Stimulated activated CD8-positive, alpha-beta memory T cell treated with anti-CD3 and anti-CD28 coated beads, Interleukin-4, amount 100 ng/mL, for 24 hours (primary cell): ENCODE measurements at places on chromosomes 6 and 20.

DNA sequence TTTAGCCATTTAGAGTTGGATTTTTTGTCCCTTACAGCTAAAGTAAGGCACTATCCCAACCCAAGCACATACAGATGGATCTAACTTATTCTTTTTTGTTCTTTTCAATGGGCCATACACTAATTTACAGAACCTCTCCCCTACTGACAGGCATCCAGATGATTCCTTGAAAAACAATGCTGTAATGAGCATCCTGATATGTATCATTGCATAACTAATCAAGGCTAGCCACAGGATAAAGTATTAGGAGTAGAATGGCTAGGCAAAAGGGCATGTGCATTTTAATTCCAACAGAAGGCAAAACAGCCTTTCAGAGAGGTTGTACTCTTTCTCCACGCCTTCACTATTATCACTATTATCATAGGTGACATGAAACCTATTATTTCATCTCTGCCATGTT is 54.1 kb downstream of the ELOVL5 start:
- DNase-seq, result no peak

GRCh38 chr6:111306104-111306888 is 176.7 kb downstream of the REV3L start:
- DNase-seq, result no peak

GRCh38 chr6:167686204-167686893 is 140.4 kb upstream of the AFDN start:
- no peak for DNase-seq

DNA sequence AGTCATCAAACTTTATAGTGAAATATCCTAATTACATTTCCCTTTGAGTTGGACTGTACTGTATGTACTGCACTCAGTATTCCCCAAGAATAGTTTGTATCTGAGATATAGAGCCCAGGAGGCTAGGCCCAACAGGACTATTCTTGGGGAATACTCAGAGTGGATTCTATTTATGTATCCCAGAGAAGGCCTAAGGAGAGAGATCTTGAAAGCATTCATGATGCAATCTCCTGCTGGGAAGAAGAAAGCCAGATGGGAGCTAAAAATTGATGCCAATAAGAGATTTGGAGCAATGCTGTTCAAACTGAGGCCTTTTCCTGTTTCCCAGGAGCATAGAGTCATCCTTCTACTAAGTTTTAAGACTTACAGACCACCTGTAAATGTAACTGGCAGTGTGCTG is 452.1 kb upstream of the PLCB4 start:
- no peak for DNase-seq

GRCh38 chr6:14584450-14584849 is 466.9 kb downstream of the CD83 start:
- DNase-seq, result no peak

DNA sequence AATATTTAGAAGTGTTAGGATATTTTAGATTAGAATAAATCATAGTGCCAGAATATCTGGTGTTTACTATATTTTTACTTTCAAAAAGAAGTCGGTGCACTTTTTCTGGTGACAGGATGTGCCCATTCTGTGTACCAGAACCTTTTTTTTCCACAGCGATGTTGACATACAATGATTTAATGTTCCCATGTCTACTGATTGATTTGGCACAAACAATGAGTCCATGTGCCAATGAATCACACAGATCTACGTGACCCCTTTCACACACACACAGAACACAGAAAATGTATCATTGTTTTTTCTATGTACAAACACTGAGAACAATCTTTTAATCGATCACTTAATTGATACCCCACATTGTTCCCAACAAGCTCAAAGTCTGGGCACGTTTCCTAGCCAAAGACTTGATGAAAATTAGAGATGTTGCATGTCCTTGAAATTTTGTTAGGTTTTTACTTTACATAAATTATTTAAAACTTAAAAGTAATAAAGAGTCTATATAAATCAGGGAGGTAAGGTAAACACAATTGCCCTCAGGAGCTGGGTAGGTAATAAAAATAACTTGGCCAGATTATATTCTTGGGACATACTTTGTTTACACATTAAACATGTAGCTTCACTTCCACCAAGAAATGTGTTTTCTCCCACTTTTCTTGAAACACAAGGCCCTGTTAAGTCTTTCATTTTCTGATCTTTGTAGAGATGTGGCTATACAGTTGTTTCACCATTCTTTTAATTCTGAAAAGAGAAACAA is 36.4 kb upstream of the SOX4 start:
- no peak for DNase-seq

DNA sequence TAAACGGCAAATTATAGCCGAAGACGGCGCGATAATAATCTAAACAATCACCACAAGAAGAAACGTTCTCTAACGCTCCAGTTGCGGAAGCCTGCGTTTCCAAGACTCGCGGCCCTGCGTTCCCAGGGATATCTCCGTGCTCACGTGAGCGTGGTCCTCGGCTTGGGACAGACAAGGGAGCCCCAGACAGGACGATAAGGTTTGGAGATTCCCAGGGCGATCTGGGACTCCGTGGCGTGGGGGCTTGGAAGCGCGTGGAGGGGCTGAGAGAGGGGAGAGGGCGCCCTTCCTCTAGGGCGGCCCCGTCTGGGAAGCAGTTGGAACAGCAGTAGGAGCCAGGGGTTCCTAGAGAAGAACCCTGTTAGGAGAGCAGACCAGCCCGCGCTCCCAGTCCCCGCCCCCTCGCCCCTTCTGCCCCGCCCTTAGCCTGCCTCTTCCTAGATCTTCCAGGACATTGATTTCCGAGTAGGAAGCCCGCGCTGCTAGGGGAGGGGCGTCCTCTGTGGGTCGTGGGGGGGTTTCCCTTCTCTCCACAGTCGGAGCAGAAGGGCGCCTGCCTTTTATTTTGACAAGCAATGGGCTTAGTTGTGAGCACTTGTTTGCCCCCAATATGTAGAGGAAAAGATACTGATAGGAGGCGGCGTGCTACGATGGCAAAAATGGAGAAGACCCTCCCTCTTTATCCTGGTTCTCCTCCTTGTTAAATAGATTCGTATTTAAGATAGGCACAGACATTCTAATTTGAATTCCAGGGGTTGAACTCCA is 10.6 kb downstream of the NRN1 start:
- DNase-seq, result no peak

DNA sequence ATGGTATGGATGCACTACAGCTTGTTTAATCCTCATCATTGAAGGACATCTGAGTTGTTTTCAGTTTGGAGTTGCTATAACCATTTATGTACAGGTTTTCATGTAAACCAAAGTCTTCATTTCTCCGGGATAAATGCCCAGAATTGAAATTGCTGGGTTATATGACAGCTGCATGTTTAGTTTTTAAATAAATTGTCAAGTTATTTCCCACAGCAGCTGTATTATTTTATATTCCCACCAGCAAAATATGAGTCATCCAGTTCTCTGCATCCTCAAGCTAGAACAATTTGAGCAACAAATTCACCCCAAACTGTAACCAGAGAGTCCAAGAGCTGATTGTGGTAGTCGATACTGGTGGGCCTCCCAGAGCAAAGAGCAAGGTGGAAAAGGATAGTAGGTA is 161.0 kb upstream of the PRND start:
- DNase-seq, result no peak

GRCh38 chr20:41443691-41444090 is 77.1 kb upstream of the EMILIN3 start:
- no peak for DNase-seq

DNA sequence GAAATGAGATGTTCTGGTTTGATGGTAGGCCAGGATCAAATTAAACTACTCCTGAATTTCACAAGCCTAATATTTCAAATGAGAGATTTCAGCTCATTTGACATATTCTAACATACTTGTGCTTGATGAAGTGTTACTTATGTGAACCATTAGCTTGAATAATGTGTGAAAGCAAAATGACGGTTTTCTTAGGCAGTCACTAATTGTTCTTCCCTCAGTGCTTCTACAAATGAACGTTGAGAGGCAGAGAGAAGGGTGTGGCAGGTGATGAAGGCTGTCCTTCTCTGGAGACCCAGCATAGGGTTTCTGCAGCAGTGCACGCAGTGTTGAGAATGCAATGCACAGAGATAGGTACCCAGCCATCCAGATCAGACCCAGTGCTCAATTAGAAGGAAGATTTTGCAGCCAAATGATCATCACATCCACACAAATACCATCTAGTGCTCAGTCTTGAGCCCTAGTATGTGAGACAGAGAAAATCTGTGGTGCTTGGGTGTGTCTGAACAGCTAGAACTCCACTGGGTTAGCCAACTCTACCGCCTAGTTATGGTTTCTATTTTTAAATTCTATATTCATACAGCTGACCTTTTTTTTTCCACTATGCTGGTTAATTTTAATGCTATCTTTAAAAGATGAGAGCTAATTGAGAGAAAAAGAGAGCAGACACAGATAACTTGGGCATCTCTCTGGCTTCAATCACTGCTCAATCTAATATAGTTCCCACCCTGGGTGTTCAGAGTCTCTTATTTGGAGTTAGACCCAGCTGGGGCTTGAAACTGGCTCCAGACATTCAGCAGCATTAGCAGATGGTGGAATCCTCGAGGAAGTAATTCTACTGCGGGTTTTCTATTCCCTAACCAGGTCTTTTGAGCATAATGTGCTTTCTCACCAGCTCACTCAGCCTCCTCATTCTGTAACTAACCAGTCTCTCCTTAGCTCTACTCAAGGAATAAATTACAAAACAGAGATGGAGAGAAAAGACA is 4.4 kb upstream of the MYLIP start:
- DNase-seq, result no peak

DNA sequence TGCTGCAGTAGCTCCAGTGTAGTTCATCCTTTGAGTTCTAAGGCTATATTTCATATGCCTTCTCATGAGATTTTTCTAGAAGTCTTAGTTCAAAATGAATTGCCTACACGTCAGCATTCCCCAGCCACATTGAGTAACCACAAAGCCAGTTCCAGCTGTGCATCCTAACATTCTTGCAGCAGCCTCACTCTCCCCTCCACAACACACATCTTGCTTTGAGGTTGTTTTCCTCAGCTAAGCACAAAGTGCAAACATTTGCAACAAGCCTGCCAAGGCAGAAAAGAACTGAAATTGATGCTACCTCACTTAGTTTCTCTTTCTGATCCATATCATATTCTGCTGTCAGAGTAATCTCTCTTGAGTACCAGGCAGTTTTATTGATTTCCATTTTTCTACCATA is 160.7 kb upstream of the KCNQ5 start:
- no peak for DNase-seq

DNA sequence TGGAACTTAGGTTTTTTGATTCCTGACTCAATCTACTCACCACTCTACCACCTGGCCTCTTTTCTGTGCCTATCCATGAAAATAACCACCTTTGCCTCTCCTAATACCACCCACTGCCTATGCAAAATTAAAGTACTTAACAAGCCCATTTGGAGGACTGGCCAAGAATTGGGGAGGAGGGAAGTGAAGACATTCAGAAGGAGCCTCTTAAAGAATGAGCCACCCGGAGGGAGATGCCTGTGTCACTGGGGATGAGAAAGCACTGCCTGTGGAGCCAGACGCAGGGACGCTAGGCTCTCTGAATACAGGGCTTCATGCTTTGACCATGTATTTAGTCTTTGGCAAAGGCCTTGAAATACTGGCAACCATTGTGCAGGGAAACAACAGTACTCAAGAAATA is 40.0 kb upstream of the MRPS10 start:
- DNase-seq, result no peak

DNA sequence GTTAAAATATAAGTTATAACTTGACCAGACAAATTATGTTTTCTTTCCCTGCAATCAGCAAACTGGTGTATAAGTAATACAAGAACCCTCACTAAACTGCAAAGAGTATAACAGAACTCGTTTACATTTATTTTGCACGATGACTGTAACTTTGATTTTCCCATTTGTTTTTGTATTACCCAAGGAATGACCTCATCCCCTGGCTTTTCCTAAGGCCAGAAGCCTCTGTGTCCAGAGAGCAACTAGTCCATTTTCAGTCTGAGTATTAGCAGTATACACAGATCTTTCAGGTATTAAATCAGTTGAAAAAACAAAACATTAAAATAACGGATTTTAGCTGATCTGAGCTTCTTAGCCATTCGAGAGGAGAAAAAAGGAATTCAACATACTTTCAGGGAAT is 17.2 kb downstream of the COL19A1 start:
- DNase-seq, result no peak

GRCh38 chr6:13331516-13332348 is 3.4 kb upstream of the TBC1D7 start:
- no peak for DNase-seq

- no peak for DNase-seq
Observed at GRCh38 chr6:93515736-93516135, 96.4 kb upstream of the EPHA7 start.

DNA sequence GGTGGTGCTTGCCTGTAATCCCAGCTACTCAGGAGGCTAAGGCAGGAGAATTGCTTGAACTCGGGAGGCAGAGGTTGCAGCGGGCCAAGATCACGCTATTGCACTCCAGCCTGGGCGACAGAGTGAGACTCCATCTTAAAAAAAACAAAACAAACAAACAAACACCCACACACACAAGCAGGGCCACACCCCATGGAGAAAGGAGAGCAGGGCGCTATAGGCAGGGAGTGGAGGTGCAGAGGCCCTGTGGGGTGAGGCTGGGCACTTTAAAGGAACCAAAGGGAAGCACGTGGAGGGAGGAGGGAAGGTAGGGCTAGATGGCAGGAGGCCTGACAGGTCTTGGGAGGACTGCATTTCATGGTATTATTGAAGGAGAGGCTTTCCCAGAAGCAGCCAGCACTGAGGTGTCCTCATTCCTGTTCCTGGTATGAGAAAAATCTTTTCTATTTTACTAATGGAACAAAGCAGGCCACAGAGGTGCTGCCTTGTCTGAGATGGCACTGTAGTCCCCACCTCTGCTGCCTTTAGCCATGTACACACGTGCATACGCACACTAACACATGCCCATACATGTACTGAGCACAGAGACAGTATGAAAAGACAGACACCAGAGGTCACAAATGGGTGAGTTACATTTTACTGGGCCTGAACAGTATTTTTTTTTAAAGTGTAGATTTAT is 44.0 kb downstream of the BCAS4 start:
- no peak for DNase-seq

GRCh38 chr6:15255481-15255880 is 9.6 kb downstream of the JARID2 start:
- DNase-seq, result no peak

DNA sequence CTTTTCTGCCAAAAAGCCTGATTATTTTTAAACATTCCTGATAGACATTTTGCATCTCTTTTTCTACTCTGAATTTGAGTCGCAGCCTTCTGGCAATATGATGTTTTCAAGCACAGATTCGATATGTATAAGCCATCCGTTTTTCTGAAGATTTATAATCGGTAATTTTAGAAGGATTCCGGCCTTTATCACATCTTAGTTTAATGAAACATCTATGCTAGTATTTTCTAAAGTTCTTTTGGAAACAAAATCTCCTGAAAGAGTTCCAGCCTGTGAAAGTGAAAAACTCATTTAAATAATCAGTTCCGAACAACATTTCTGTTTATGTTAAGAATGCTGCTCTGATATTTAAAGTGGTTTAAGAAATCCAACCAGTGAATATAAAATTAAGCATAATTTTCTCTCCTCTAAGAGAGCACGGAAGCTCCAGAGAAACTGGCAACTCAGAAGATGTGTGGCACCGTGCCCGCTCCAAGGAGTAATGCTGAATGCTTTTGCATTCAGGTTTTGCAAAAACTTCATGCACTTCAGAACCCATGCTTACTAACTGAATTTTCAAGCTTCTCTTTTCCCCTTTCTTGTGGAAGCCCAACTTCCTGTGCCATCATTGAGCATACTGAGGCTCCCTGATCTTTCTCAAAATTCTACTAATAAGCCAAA is 20.7 kb downstream of the NDUFAF4 start:
- no peak for DNase-seq
